ENCODE measurements at places on chromosomes 12 and 14. TPM values are rescaled to one million over a fixed set of nuclear protein-coding genes. Genes with fewer than 3 reads are reported as not detected.

GRCh38 chr12:3249081-3249800 is 172.1 kb downstream of the TSPAN9 start:
- DNase-seq, result no peak

DNA sequence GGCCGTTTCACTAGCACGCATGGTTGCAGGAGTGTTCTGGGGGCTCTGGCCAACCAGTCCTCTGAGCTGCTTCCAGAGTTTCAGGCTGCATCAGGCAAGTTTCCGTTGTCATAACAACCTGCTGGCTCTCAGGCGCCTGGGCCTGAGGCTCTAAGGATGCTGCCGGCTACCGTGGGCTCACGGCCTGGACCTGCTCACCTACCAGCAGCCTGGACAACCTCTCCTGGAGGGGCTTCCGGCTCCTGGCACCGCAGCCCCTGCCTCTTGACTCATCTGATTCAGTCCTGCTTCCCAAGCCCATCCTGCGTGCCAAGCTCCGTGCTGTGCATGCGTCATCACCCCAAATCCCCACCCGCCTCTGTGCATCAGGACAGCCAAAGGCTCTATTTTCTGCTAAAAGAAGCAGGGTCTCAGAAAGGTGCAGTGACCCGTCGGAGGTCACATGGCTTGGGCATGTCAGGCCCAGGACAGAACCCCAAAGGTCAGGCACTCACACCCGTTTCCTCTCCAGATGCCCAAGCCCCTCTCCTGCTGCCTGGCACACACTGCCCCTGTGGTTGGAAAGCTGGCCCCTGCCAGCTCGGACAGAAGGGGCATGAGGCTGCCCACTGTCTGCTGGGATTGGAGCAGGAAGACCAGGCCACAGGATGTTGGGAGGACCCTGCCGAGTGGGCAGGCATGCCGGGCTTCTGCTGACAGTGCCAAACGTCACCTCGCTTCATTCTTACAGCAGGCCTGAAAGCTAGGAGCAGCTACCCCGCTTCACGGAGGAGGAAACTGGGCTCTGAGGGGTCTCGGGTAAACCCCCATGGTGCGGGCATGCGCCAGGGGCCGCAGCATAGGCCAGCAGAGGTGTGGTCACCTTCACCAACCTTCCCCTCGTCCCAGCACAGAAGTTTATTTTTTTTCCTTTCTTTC is 5.7 kb downstream of the BEGAIN start:
- peak; percentile 12 for DNase-seq

DNA sequence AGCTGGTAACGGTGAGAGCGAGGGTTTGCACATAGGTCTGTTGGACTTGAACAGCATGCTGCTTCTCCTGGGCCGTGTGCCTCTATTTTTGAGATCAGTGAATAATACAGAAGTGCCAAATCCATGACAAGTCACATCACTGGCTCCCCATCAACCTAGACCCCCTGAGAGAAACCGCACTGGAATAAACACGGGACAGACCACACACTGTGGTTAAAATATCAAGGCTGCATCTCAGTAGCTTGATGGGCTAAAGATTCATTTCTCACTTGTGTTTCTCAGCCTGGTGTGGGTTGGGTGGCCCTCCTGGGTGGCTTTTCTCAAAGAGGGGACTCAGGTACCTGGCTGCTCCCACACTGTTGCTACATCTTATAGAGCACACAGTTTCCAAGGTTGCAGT is 191.0 kb downstream of the DICER1 start:
- no peak for DNase-seq

DNA sequence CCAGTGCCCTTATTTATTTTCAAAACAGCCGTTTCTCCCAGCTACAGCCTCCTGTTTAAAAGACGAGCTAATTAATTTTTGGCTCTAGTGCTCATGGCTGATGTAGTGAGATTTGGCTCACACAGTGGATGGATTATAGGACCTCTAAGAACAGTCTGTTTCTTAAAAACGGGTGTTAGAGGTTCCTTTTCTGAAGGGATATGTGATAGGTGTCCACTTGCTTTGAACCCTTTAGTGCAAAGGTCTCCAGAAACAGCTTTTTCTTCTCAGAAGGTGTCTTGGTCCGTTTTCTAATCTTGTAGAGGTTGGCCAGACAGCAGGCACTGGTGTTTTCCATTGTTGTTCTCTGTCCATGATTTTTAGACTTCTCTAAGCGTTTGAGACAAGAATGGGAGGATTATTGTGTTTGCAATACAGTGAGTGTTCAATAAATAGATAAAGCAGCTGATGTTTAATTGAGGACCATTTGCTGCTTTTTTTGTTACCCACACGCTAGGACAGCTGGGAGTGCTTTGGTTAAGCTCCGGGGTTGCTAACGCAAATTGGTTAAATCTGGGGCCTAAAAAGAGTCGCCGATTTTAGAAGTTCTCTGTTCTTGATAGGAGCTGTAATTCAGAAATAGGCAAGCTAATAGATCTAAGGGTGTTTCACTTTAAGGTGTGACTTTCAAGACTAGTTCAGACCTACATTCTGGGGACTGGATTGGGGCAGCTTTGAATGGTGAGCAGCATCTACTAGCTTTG is 1.0 kb downstream of the BORCS5 start:
- no peak for DNase-seq

The SPRYD3 gene
- 34.9 TPM for total RNA-seq

- no peak for DNase-seq
Measured at GRCh38 chr14:26794731-26795130, 196.9 kb upstream of the NOVA1 start.

The P3H3 gene
- total RNA-seq, result 6.3 TPM

The CLEC4C gene
- not detected for total RNA-seq

GRCh38 chr12:12070674-12071656 is at the start of gene BCL2L14:
Gene BCL2L14 (plus strand): TSS chr12:12070939. CDS start chr12:12079306, 8,367 bp downstream.
- DNase-seq, result peak; percentile 48

DNA sequence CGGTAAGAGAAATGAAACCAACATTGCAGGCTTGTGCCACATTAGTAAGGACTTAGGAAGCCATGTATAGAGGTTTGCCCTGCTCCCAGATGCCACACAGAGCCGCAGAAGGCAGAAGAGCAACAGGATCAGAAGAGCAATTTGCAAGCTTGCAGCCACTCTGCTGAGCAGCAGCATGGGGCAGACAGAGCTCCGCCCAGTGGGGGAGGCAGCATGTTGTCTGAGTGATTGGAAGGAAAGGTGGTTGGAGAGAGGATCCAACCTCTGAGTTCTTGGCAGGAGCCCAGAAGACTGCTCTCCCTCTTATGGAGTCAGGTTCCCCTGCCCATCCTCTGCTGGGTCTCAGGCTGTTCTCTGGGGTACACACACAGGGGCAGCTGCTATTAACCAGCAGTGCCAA is 2.3 kb upstream of the KRT6A start:
- DNase-seq, result no peak

The MAP3K9 gene
- 12.4 TPM for total RNA-seq

The MIP gene
- total RNA-seq, result not detected

DNA sequence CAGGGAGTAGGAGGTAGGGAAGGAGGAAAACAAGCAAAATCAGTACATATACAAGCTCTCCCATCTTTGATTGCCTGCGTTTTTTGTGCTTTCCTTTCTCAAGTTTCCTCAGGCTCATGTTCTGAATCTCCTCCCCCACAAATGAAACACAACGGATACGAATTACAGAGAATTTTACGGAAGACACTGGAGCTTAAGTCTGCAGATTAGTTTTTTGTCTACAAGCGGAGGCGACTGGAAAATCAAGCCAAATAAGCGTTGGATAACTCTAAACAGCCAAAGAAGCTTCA is 612 bp downstream of the WBP11 start:
- DNase-seq, result no peak

GRCh38 chr12:118548887-118549509 is 172.6 kb downstream of the SUDS3 start:
- no peak for DNase-seq

GRCh38 chr14:92121207-92121669 is 268 bp downstream of the NDUFB1 start:
- DNase-seq, result peak; percentile 60

DNA sequence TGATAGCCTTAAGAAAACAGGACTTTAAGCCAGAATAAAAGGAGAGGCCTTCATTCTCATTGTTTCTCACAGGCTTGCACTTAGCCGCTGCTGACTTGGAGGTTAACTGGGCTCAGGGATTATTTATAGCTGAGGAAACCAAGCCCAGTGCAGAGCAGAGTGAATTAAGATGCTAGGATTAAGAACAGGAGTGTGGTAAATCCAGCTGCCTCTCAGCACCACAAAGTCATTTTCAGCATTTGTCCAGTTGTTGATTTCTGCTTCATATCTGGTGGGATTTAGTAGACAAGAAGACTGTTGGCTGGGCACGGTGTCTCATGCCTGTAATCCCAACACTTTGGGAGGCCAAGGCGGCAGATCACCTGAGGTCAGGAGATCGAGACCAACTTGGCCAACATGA is 14.3 kb upstream of the KRT73 start:
- no peak for DNase-seq

The EID3 gene
- total RNA-seq, result 2.4 TPM

The CLEC1A gene
- total RNA-seq, result 1.4 TPM

The CTDSP2 gene
- 254 TPM for total RNA-seq

- no peak for DNase-seq
Measured at GRCh38 chr12:121810833-121811433, 7.1 kb downstream of the SETD1B start.

The SOX5 gene
- 5.1 TPM for total RNA-seq

- peak; percentile 46 for DNase-seq
Measured at GRCh38 chr14:89429199-89430181, 12.5 kb upstream of the FOXN3 start.

DNA sequence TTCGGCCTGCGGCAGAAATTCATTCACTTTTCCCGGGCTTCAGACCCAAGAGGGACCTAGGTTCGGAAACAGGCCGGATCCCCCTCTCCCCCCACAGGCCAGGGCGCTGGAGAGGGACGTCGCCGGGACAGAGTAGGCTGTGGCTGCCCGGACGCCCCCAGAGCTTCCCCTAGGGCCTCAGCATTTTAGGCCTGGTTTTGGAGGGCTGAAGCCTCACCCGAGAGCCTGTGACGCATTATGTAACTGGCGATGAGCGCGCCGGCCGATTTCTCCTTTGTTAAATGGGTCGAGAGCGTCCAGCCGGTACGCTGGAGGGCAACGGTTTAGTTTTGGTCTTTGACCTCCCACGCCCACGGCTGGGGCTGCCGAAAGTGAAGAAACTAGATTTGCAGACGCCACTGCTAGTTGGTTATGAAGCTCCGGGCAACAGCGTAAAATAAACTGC is 657 bp downstream of the PEBP1 start:
- peak; percentile 75 for DNase-seq

- no peak for DNase-seq
Measured at GRCh38 chr12:48965298-48965838, 6.2 kb downstream of the WNT10B start.

- DNase-seq, result no peak
Measured at GRCh38 chr14:70847406-70848090, 38.2 kb upstream of the MAP3K9 start.

The OAS2 gene
- total RNA-seq, result 3.2 TPM

GRCh38 chr14:33992274-33993007 is 41.6 kb upstream of the EGLN3 start:
- no peak for DNase-seq

The NPFF gene
- total RNA-seq, result not detected

The CHURC1 gene
- total RNA-seq, result 50.8 TPM

The ACVRL1 gene
- 214 TPM for total RNA-seq

DNA sequence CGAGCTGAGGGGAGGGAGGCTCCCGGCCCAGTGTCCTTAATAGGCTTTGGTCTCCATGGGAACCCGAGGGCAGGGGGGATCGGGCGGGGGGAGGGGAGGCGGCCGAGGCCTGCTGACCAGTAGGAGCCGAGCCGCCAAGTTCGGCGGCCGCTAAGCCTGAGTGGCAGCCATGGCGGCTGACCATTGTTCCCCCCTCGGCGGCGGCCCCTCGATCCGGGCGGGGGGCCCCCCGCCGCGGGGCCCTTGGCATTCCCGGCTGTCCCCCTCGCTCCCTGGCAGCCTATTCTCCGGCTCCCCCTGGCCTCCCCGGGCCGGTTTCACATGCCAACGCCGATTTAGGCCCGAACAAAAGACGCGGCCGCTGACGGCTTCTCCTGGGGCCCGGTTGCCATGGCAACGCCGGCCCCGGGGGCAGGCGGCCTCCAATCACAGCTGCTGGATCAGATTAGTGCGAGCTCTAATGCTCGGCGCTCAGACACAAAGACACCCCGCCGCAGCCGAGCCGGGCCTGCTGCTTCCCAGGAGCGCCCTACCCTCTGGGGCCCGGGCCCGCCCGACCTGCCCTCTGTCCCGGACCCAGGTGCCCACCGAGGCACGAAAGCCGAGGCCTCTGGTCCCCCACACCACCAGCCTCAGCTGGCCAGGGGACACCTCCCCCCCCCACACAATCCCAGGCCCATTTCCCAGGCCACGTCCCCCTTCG is 7.3 kb downstream of the MSI1 start:
- no peak for DNase-seq
